Activated CD4-positive, alpha-beta T cell treated with anti-CD3 and anti-CD28 coated beads for 24 hours (primary cell): ENCODE measurements at places on chromosomes 16 and 17.

- no peak for DNase-seq
Measured at GRCh38 chr17:4893721-4894560, 5.4 kb upstream of the C17orf107 start.

- no peak for DNase-seq
Measured at GRCh38 chr17:64326420-64327054, 63.5 kb upstream of the TEX2 start.

DNA sequence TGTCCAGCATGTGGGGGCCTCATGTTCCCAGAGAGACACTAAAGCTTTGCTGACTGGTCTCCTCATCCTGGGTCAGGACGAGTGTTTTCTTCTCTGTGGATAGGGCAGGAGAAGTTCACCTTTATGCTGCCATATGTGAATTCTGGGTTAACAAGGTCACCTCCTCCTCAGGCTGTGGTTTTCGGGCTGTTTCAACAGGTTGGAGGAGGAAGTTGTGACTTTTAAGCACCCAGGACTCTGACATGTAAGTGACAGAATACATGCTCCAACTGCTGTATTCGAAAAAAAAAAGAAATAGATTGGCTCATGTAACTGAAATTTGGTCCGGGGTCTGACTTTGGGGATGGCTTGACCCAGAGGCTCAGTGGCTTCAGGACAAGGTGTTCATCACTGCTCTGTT is 54.2 kb downstream of the SNX20 start:
- DNase-seq = no peak

- no peak for DNase-seq
Measured at GRCh38 chr16:20359997-20360396, 7.5 kb upstream of the UMOD start.

GRCh38 chr17:75590849-75591721 is 3.5 kb downstream of the MYO15B start:
- DNase-seq = no peak

DNA sequence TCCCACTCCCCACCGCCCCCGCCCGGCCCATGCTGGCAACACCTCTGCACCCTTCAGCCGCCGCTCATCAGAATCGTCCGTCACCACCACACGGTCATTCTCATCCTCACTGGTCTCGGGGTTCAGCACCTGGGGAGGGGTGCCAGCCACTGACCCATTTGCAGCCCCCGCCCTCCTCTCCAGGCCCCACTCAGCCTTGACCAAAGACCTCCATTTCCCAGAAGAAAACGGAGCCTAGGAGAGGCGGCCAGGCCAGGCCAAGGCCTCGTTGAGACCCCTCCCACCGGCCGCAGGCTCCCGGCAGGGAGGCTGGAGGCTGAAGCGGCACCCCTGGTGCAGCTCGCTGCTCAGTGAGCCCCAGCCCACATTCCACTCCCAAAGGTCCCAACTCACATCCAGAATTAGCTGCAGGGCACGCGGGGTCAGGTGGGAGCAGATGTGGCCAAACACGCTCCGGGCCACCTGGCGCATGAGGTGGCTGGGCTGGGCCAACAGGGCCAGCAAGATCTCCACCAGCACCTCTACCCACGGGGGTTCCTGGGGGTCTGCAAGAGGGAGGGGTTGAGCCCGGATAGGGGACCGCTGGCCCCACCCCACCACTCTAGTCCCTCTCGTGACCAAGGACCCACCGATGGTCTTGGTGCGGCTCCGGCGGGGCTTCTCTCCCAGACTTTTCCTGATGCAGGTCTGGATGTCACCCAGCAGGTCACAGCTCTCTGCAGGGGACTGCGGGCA is 9.8 kb downstream of the MYBBP1A start:
- no peak for DNase-seq

DNA sequence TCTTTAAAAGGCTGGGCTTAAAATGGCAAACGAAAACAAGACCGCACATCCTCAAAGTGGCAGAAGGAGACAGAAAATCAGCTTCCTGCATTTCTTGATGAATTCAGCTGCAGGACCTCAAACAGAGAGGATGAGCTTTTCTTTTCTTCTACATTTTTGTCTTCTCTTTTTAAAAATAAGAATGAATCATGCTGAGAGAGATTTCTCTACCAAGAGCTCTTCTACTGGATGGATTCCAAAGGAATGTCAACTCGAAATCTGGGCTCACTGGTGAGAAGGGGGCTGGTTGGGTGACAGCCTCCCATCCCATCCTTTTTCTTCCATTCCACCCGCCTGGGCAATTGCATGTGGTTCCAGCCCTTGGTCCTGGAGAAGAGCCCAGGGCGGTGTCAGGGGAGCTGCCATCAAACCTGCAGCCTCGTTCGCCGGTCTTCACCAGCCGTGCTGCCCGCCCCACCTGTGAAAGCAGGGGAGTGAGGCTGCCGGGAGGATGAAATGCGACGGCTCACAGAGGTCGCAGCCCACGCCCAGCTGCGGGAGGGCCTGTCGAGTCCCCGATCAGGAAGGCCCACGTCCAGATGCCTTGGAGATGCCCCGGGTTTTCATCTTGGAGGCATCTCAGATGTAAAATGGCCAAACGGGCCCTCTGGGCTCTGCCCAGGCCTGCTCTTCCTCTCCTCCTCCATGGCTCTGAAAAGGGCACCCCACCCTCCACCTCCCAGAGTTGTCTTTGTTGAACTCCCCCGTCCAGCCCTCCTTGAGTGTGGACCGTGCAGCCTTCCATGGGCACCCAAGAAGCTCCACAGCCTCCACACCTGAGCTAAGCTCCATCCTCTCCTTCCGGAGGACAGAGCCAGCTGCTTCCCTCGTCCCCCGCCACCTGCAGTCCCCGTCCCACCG is 121.9 kb downstream of the FOXL1 start:
- no peak for DNase-seq

DNA sequence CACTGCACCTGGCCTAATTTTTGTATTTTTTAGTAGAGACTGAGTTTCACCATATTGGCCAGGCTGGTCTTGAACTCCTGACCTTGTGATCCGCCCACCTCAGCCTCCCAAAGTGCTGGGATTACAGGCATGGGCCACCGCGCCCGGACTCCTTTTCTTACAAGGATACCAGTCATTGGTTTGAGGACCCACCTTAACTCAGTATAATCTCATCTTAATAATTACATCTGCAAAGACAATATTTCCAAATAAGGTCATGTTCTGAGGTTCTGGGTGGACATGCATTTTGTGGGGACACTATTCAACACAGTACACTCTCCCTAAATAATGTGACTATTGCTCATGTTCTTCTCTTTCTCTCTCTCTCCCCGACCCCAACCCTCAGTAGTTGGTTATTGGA is 63.7 kb downstream of the ERCC4 start:
- no peak for DNase-seq
